ENCODE measurements at places on chromosomes 7 and 10.

DNA sequence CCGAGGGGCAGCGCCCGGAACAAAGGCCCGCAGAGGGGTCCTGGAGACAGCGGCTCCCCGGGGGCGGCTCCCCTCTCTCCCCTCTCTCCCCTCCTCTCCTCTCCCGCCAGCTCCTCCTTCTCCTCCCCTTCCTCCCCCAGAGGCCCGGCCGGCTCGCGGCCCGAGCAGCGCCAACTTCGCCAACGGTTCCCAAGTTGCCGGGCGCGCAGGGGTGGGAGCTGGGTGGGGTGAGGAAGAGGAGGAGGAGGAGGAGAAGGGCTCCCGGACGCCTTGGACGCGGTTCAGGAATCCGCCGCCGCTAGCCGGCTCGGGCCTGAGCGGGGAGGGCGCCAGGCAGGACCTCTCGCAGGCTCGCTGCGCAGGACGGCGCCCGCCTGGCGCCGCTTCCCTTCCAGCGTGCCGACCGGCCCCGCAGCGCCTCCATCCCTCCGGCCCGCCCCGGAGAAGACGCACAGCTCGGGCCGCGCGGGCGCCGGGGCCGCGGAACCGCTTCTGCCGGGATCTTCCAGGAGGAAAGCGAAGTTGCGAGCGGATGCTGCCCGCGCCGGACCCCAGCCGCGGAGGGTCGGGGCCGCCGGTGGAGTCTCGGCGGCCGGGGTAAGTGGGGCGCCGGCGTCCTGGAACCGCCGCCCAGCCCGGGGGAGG lies at the start of gene CHST3:
CHST3 (plus strand) TSS at position 298 of the 645 bp plus-strand sequence. CDS start 41,448 bp downstream, outside the sequence.
- no peak for DNase-seq

- no peak for DNase-seq
Measured at GRCh38 chr10:132958883-132959558, 16.7 kb upstream of the CFAP46 start.

DNA sequence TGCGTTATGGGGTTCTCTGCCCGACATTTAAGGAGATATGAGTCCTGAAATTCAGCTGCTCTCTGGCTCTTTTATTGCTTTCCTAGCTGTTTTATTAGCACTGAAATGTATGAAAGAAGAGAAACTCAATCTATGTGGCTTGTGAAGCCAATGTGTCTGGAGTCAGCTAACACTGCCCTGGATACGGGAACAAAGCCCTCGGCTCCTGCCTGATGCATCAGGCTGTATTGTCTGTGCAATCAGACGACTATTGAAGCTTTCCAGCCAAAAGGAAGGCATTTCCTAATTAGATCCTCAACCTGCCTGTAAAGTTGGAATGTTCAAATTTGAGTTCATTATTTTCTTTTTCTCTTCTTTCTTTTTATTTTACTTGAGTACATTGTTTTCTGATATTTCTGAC lies 22.0 kb upstream of the TM9SF3 start:
- DNase-seq, result no peak

GRCh38 chr7:47833211-47833610 lies 115.1 kb downstream of the PKD1L1 start:
- DNase-seq, result no peak

GRCh38 chr10:43692051-43692825 lies 43.6 kb upstream of the ZNF32 start:
- DNase-seq, result no peak
